COR-L47 (cell line): ENCODE measurements at places on chromosomes 7 and 10.

DNA sequence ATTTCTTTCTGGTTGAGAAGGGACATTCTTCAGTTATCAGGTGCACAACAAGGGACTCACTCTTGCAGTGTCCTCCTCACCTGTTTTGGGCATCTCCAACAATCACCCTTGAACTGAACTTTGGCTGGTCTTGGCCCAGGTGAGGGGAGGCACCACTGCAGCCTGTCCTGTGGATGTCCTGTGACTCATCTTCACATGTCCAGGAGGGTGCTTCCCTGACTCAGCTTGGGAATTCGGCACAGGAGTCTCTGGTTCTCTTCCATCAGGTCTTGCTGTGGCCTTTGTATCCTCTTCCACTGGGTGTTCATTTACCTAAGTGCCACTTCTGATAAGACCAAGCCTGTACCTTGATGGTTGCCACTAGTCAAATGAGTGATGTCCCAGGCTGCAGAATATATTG is 196.7 kb upstream of the MKI67 start:
- DNase-seq, result no peak

DNA sequence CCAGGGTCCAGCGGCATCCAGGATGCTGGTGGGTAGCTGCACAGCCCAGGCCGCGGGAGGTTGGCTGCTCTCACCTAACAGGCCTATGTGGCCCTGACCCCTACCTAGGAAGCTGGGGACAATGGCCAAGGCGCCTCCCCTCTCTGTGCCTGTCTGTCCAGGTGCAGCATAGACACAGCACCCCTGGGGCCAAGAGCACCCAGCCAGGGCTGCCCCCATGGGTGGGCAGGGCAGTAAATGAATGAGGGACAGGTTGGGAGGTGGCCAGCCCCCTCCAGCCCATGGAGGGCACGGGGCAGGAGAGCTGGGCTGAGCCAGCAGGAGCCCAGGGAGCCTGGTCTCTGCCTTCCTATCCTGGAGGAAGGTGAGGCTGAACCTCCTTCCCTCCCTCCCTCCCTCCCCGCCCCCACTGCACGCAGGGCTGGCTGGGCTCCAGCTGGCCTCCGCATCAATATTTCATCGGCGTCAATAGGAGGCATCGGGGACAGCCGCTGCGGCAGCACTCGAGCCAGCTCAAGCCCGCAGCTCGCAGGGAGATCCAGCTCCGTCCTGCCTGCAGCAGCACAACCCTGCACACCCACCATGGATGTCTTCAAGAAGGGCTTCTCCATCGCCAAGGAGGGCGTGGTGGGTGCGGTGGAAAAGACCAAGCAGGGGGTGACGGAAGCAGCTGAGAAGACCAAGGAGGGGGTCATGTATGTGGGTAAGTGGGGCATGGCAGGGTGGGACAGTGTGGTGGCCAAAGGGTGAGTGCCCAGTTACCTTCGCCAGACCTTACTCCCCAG is at the start of gene SNCG:
Gene SNCG (plus strand): TSS at position 484 of the 785 bp plus-strand sequence. CDS start 99 bp downstream, at position 583.
- DNase-seq, result no peak

DNA sequence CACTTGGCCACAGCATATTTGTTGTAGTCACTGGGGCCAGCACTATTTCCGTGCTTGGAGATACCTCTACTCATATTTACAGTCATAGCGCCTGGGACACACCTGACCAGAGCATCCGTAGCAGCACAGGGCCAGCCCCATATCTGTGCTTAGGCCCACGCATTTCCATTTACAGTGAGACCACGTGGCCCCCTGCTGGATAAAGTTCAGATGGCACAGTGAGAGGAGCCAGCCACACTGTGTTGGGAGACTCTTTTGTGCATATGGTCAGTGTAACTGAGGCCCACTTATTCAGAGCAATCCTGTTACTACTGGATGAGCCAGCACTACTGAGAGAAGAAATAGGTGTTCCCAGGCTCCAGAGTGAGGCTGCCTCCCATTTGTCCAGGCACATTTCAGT is 455.3 kb downstream of the REEP3 start:
- peak; percentile 62 for DNase-seq

DNA sequence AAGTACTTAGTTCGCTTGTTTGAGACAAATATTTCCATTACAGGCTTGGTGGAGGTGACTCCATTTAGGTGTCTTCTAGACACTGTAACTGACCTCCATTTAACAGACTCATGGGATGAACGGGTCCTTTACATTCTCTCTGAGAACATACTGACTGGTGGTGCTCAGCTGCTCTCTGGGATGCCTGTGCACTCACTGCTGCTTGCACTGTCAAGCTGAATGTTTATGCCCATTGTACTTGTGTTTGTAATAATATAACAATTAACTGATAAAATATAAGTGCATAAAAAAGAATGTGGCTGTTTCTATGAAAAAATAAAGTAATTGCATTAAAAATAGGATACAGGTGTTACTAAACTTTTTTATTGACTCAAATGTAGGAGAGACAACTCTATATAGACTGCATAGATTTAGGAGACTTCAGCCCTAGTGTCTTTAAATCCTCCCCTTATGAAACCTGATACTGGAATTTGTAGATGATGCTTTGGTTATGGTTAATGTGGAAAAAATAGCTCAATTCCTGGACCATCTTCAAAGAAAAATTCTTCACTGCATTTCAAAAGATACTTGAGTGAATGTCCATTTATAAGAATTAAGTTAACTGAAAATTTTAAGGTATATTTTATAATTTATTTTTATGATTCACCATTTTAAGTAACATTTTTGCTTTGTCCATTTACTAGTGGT is 85.4 kb downstream of the CDK14 start:
- DNase-seq, result no peak

DNA sequence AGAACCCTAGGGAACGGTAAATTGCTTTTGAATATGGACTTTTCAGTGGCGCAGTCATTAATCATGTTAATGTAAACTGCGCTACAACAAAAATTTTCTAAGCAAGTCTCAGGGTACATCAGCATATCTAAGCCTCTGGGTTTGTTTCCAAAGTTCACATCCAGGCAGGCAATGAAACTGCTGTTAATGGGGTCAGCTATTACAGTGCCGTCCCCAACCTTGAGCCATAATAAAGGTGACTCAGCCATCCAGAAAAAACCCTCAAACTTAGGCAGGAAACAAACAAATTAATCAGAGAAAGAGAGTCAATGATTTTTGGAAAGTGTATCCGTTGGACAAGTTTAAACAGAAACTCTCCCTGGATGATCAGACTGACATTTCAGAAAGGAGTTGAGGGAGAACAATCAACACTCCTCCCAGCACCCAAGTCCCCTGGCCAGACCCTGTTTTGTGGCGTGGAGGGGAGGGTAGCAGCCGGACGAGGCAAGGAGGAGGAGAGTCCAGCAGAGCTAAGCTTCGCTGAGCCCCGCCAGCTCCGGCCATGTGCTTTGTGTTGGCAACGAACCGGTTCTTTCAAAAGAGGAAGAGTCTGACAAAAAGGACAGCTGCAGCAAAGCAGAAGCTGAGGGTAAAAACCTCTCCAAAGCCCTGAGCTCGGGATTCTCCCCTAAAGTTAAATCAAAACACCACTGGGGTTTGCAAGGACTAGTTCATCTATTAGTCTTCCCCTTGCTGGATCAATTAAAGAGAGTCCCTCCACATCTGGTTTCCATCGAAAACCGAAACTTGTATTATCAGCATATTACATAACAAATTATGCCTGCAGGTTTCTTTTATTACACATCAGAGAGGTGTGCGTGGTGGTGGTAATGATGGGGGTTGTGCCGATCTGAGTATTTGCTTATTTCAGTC is 3.6 kb downstream of the FAM53B start:
- DNase-seq, result no peak

DNA sequence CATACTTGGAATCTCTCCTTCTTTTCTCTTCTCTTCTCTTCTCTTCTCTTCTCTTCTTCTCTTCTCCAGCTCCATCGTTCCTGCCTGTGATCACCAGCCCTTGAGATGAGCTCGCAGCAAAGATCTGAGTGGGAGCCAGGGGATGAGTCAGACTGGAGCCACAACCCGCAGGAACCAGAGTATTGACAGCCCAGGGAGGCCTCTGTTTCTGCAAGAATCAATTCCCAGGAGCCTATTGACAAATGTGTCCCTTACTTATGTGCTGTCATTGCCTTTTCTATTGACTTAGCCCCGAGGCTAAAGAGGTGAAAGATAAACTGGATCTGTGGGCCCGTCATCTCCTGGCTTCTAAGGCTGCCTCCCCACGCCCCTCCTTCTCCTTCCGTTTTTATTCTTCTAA is 13.1 kb upstream of the HABP2 start:
- no peak for DNase-seq

- no peak for DNase-seq
These were observed 828 bp upstream of the MALSU1 start for GRCh38 chr7:23298141-23298881.

DNA sequence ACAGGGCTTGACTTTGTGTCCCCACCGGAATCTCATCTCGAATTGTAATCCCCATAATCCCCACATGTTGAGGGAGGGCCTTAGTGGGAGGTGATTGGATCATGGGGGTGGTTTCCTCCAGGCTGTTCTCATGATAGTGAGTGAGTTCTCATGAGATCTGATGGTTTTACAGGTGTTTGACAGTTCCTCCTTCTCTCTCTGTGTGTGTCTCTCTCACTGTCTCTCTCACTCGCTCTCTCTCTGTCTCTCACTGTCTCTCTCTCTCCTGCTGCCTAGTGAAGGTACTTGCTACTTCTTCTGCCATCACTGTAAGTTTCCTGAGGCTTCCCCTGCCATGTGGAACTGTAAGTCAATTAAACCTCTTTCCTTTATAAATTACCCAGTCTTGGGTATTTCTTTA is 289.8 kb upstream of the HABP2 start:
- DNase-seq, result no peak

DNA sequence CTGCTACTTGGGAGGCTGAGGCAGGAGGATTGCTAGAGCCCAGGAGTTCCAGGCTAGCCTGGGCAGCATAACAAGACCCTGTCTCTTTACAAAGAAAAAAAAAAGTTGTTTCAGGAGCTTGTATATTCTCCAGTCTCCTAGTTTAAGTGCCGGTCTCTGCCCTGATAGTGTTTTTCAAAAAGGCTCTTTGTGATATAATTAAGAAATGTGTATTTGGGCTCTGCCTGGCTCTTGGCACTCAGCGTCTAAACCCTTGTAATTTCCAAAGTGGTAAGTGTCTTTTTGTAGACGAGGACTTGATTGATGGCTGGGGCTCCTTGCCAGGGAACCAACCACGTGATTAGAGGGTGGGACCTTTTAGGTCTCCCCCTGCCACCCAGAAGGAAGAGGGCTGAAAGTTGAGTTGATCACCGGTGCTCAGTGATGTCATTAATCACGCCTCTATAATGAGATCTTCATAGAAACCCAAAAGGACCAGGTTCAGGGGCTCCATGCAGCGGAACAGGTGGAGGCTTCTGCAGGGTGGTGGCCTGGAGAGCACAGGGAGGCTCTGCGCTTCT is 4.4 kb downstream of the EIF3B start:
- DNase-seq, result no peak

DNA sequence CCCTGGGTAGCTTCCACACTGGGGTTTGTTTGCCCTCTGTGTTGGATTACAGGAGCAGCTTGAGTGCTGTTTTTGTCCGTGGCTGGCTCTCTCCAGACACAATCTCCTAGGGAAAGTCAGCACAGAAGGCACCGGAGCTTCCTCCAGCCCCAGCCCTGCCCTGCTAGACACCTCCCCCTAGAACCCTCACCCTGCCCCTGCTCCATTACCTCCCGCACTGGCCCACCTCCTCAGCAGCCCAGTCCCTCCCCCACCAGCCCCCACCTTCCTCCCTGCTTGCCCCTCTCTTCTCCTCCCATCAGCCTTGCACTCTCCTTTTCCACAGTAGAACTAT is 130.5 kb downstream of the ADCY1 start:
- no peak for DNase-seq

- DNase-seq, result no peak
These were observed 167.7 kb downstream of the GFRA1 start for GRCh38 chr10:116105264-116105663.
